ENCODE measurements at places on chromosomes 1 and 21.

DNA sequence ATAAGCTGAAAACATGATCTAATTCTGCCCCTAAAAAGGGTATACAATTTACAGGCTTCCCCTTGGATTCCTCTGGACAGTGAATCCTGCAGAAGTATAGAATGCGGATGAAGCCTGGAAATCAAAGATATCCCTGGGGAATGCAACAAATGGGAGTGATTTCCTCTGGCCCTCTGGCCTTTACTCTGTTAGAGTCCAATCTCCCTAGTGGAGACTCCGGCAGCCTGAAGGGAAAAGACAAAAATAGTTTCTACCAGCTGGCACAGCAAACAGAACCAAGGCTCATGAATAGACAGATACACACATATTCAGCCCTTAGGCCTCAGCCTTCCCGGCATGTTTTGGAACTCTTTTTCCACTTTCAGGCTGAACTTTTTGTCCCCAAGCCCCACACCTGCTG lies 3.9 kb upstream of the LRRC52 start:
- DNase-seq: no peak

DNA sequence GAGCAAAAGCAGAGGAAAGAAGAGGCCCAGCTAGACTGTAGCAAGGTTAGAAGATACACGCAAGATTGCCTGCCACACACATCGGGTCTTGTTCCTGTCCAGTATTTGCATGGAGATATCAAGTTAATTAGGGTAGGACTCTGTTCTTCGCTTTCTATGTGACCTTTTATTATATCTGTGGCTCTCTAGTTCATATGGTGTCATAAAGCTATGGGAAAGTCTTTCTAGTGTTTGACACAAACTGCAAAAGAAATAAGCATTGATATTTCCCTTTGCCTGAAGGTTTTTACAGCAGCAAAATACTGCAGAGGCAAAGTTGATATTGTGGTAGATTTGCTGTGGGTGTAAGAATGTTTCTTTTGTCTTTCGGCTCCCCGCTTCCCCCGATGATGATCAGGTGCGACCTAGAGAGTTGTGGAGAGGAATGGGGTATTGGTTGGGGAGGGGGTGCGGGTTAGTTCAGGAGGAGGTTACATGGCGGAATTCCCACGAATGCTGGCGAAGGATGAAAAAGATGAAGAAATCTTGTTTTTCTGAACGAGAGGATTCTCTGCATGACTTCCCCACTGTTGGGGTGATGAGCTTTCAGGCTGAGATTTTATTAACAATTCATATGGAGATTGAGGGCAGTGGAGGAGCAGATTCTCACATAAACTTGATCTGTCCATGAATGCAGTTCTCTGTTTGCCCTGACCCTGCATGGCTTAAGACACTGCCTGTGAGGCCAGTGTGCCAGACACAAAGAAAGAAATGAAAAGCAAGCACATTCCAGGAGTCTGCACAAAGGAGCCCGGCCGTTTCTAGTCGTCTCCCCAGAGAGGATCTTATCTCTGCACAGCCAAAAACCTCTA lies 550.2 kb downstream of the USP25 start:
- no peak for DNase-seq

GRCh38 chr21:22421416-22422180 lies 1423.4 kb downstream of the NCAM2 start:
- DNase-seq: no peak

GRCh38 chr21:34800797-34801518 lies 132.2 kb downstream of the CLIC6 start:
- no peak for DNase-seq

- no peak for DNase-seq
Measured at GRCh38 chr1:32082022-32082421, 9.3 kb downstream of the TMEM39B start.

GRCh38 chr1:162323023-162323422 lies 53.6 kb downstream of the SPATA46 start:
- no peak for DNase-seq

- DNase-seq: no peak
Measured at GRCh38 chr21:25461725-25462124, 145.6 kb downstream of the MRPL39 start.

DNA sequence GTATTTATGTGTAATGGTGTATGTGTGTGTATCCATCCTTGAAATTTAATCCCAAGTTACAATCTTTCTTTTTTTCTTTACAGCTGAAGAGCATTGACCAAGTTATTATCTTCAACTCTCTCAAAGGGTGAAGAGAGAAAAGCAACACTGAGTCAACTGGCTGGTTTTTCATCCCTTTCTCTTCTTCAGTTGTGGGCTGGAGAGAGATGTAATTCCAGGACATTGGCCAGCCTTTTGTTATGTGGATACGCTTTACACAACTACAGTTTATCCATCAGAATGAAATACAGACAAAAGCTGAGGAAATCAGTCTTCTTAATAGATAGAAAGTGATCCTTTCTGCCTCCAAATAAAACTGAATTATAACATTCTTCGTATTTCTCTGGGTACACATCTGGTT lies 357.0 kb upstream of the NCAM2 start:
- DNase-seq: no peak

DNA sequence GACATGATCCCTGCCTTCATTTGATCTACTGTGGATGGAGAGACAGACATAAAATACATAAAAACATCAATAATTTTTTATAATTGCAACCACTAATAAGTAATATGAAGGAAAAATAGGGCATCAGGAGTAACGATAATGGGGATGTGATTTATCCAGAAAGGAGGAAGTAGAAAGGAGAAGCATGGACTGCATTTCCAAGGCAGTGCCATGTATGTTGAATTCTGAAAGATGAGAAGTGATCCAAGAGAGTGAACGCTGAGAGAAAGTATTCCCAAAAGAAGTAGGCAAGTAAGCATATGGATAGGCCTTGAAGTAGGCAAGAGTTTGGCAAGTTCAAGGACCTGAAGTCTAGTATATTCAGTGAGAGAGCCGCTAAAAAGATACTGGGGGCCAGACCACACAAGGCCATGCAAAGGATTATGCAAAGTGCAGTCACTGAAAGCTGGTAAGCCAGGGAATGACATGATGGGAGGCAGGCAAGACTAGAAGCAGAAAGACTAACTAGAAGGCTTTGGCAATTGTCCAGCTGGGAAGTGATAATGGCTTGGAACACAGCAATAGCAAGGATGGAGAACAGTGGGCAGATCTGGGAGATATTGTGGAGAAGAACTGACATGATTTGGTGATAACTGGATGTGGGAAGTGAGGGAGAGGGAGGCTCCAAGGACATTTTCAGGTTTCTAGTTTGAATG lies 85.9 kb downstream of the TM2D1 start:
- no peak for DNase-seq

GRCh38 chr1:240517891-240518290 lies 94.1 kb downstream of the GREM2 start:
- DNase-seq: no peak
